Thoracic aorta endothelial cell (primary cell): ENCODE measurements at places on chromosomes 2 and 18. TPM values are rescaled to one million over a fixed set of nuclear protein-coding genes. Genes with fewer than 3 reads are reported as not detected.

The SLC14A1 gene
- total RNA-seq: not detected in 2 replicates

The FAHD2B gene
- total RNA-seq: 4.3 and 6.7 TPM in 2 replicates

The REL gene
- total RNA-seq: 11.6 and 12.4 TPM in 2 replicates

The AQP4 gene
- total RNA-seq: not detected in 2 replicates

The PLGLB1 gene
- total RNA-seq: 1.7 TPM in 1 of 2 replicates, not detected in the other

The TLX2 gene
- total RNA-seq: not detected in 2 replicates
